ENCODE measurements at places on chromosomes 11 and 22.

- no peak for DNase-seq
Observed at GRCh38 chr22:38631724-38632123, 24.5 kb downstream of the FAM227A start.

GRCh38 chr22:27603800-27604144 is 197.8 kb downstream of the MN1 start:
- peak; percentile 59 for DNase-seq

GRCh38 chr11:20658135-20658534 is 11.3 kb upstream of the NELL1 start:
- DNase-seq: no peak

DNA sequence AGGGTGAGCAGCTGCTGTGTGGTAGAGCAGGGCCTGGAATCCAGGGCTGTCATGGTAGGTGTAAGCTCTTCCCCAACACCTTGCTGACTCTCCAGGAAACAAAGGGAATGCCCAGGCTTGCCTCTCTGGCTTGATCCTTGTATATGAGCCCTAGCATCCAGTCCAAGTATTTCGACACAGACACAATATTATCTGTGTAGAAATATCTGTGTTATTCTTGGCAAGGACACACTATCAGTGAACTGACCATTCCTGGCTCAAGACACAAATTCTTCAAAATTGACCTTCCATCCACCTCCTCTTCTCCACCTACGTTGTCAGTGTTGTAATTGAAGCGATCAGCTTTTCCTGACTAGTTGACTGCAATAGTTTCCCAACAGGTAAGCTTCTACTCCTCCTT is 312.0 kb upstream of the NARS2 start:
- DNase-seq: no peak

Data from fibroblast of skin of scalp (primary cell).